Lower leg skin (tissue), 4 donors: ENCODE measurements at places on chromosomes 3 and 15. TPM values are rescaled to one million over a fixed set of nuclear protein-coding genes. Genes with fewer than 3 reads are reported as not detected.

- no peak for DNase-seq
Measured at GRCh38 chr3:34727700-34728099, 911.6 kb upstream of the ARPP21 start.

The ARHGEF3 gene
- 13.3 TPM for total RNA-seq

The CFAP100 gene
- total RNA-seq: not detected

The MORC1 gene
- total RNA-seq: not detected

DNA sequence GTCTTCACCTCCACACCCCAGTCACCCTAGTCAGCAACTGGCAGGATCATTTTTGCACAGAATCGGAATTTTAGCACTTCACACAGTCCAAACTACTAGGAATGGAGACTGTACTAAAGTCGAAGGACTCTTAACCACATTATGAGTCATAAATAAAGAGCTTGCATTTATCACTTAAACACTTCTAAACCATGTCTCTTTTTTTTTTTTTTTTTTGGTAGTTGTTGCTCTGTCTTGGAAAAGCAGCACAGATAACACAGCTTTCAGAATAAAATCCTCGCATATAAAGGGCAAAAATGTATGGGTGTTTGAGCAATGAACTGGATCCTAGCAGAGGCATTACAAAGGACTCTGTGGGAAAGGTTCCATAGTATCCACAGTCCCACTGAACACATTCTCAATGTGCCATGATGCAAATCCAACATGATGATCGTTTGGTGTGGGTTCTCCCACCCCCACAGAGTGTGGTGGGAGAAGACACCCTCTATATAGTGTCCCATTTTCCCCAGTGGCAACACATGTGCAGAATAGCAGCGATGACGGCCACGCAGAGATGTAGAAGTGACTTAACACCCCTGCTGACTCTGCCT, 47.1 kb downstream of the FOXP1 start:
- no peak for DNase-seq

GRCh38 chr3:138186221-138186620, 880 bp upstream of the ARMC8 start:
- no peak for DNase-seq
